Naive thymus-derived CD4-positive, alpha-beta T cell (primary cell): ENCODE measurements at places on chromosomes 5 and 9. TPM values are rescaled to one million over a fixed set of nuclear protein-coding genes. Genes with fewer than 3 reads are reported as not detected.

Gene PGM5
- not detected for polyA plus RNA-seq

Gene SPINK5
- not detected for polyA plus RNA-seq

Gene KIF20A
- polyA plus RNA-seq, result not detected

Gene ZNF454
- polyA plus RNA-seq, result not detected

Gene TMEM171
- not detected for polyA plus RNA-seq

Gene IL3
- polyA plus RNA-seq, result not detected

Gene TPPP
- polyA plus RNA-seq, result 0.08 TPM

Gene CFAP157
- 0.11 TPM for polyA plus RNA-seq

Gene SLC22A4
- not detected for polyA plus RNA-seq

Gene F2RL1
- 6.2 TPM for polyA plus RNA-seq

Gene CATSPER3
- polyA plus RNA-seq, result 0.81 TPM

Gene SH3GLB2
- 31.7 TPM for polyA plus RNA-seq

Gene GABRA6
- polyA plus RNA-seq, result not detected

Gene PLPP7
- 0.71 TPM for polyA plus RNA-seq

Gene GFI1B
- polyA plus RNA-seq, result not detected
